ENCODE measurements at places on chromosomes 13 and 19.

GRCh38 chr19:15276620-15277215, 44.5 kb upstream of the EPHX3 start:
- DNase-seq = no peak

- DNase-seq = no peak
Measured at GRCh38 chr13:37127691-37128241, 22.3 kb upstream of the CSNK1A1L start.

DNA sequence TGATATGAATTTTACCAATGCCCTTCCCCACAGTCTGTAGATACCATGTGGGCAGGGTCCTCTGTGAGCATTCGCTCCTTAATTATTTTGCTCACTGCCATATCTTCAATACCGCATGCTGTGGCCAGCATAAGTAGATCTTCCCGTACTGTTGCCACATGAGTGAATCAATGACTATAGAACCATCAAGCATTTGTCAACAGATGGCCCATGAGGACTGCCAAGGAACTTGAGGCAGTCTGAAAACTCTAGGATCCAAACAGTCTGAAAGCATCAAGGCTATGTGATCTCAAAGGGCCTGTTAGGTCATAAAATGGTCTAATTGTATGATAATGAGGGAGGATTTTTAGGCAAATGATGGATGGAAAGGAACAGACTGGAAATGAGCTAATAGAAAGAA, 27.4 kb upstream of the GPR12 start:
- no peak for DNase-seq

GRCh38 chr19:48632692-48633147, 4.5 kb downstream of the DBP start:
- DNase-seq = no peak

DNA sequence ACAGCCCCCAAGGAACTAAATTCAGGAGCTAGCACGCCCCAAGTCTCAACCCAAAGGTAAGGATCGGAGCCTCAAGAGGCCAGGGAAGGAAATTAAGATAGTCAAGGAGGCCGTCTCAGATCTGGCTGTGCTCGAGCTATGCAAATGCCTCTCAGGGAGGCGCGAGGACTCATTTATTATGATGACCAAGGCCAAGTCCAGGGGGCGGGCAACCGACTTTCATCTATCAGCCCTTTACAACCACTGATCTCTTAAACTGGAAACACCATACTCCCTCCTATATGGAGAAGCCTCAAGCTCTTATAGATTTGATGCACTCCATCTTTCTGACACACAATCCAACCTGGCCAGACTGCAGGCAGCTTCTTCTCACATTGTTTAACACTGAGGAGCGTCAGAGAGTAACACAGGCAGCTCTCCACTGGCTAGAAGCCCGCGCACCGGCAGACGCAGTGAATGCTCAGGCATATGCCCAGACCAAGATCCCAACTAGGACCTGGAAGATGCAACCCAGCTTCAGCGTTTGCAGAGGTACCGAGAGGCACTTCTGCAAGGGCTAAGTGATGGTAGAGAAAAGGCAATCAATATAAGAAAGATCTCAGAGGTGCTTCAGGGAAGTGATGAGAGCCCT, 9.6 kb upstream of the SLC15A1 start:
- DNase-seq = no peak

DNA sequence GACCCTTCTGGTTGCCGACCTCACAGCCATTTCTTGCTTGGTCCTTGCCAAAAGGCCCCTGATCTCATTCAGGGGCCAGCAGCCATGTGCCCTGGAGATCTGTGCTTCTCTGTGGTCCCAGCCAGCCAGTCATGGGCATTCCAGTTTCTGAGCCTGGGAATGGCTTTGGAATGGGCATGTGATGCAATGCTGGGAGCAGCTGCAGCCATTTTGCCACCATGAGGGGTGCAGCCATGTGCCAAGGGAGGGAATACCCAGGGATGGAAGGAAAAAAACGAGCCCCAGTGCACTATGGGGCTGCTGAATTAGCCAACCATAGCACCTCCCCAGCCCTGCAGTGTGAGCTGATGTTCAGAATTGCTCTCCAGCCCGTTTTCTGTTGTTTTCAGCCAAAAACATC, 26.3 kb downstream of the F2RL3 start:
- DNase-seq = no peak
